ENCODE measurements at places on chromosomes 7 and 10.

GRCh38 chr10:652233-652632, 37.2 kb downstream of the DIP2C start:
- no peak for DNase-seq

GRCh38 chr7:89401099-89401498, 605.6 kb upstream of the TEX47 start:
- DNase-seq: no peak

- no peak for DNase-seq
These were observed 85.4 kb upstream of the NPTX2 start for GRCh38 chr7:98531717-98532116.

GRCh38 chr7:90736968-90737939, 141.1 kb downstream of the CDK14 start:
- DNase-seq: no peak

GRCh38 chr7:27150568-27151340, 1.6 kb downstream of the HOXA3 start:
- DNase-seq: no peak

- peak; percentile 61 for DNase-seq
These were observed 9.1 kb downstream of the UNCX start for GRCh38 chr7:1241603-1242255.

DNA sequence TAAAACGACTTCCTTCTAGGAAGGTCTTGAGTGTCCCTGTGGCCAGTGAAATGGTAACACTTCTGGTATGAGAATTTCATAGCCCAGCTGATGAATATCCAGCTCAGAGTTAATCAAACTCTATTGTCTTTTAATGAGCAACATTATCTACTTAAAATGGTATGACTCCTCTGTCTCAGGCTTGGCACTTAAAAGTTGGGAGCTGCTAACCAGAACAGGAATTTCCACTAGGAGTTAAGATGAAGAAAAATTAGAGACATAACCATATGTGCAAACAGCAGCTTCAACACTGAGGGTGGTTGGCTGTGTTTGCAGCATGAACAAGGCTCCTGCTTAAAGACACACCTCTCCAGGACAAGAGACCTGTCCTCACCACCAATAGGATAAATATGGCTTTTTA, 46.8 kb downstream of the CH25H start:
- DNase-seq: no peak

DNA sequence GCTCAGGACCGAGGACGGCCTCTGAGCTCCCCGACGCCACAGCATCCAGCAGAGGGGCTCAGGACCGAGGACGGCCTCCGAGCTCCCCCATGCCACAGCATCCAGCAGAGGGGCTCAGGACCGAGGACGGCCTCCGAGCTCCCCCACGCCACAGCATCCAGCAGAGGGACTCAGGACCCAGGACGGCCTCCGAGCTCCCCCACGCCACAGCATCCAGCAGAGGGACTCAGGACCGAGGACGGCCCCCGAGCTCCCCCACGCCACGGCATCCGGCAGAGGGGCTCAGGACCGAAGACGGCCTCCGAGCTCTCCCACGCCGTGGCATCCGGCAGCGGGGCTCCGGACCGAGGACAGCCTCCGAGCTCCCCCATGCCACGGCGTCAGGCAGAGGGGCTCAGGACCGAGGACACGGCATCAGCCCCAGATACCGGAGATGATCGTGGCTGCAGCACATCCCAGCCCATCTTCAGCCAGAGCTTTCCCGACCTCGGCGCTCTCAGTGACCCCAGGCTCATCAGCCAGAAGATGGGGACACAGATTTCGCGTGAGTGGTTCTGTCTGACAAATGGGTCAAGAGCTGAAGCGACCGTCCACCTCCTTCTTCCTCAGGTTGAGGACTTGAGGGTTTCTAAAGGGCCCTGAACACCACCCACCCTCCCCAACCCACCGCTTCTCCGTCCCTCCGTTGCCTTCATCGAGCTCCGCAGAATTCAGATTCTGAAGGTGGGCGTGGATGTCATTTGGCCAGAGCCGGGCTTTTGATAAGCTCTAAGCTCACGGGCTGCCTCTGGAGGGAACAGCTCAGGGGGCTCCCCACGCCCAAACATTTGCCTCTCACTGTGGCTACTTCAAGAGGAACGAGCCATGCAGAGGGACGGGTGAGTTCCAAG, 55.8 kb upstream of the DNAAF5 start:
- DNase-seq: no peak

DNA sequence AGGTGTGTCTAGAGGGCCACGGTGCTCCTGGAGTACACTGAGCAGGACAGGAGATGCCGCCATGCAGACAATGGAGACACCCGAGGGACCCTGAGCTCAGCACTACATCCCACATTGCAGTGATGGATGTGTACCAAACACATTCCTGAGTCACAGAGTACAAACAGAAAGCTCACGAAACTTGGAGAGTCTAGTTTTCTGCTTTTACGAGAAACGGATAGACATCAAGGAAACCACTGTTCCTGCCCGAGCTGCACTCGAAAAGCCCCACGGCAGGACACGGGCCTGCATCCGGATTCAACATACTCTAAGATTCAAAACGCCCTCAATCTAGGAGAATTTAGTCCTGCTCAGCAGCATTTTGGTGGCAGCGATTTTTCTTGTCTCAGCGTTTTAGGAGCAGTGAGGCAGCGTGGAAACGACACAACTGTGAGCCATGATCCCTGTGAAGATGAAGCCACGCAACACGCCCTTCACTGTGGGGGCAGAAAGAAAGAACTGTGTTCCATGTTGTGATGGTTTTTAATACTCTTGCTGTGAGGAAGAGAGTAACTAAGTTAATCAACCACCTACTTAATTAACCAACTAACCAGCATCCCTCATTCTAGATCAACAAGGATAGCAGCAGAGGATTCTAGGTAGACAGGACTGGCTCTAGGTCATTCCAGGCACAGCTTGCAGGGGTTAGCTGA, 3.2 kb downstream of the TNS3 start:
- DNase-seq: no peak

- DNase-seq: no peak
These were observed 1.3 kb upstream of the HKDC1 start for GRCh38 chr10:69218831-69219230.

Measured in posterior cingulate gyrus (tissue), 11 donors.